Astrocyte of the cerebellum (primary cell): ENCODE measurements at places on chromosomes 4 and X.

DNA sequence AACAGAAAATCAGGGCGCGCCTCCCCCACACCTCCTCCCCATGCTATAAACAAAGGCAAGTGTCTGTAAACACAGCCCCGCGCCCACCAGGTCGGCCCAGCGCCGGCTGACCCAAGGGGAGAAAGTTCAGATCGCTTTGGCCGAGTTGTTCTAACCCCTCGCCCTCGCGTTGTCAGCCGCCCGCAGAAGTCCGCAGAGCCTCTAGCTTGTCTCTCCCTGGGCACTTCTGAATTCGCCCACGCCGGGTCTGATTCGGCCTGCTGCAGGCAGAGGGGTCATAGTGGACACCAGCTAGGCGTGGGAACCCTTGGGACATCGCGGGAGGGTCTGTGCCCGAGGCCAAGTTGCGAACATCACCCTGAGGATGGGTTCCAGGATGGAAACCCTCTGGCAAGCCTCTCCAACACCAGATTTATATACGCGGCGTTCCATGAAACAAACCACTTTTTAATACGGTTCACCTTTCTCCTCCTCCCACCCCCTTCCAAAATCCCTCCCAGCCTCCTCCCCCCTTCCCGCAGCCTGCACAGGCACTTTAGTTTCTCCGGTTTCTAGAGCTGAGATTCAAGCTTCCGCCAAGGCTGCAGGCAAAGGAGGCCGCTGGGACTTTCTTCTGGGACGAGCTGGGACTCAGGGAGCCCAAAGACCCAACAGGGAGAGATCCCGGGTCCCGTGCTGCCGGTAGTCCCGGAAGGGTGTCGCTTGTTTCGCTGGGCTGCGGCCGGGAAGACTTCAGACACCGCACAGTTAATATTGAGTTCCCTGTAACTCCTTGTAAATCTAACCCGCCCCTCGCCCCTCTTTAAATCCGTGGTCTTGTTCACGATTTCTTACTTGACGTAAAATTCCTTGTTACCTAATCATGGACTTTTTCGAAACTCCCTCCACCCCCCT, 4.7 kb downstream of the HAND2 start:
- no peak for DNase-seq

- no peak for DNase-seq
Measured at GRCh38 chr4:7186516-7187167, 5.7 kb upstream of the SORCS2 start.

DNA sequence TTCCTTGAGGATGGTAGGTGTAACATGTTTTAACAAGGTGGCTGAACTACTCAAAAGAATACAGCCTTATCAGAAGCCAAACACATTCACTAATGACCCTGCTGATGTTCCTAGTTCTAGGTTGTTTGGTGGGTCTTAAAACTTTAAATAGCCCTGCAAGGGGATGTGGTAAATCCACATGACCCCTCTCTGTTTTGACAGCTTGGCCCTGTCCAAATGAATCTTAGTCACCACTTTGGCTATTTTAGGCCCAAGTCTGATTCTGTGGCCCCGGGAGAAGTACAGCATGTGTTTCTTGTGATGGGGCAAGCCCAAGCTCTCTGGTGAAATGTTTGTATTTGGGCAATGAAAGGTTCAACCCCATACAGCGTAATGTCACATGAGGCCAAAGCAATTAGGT, 54.5 kb upstream of the GPR34 start:
- no peak for DNase-seq

GRCh38 chr4:138645289-138645688, 370.3 kb upstream of the NOCT start:
- DNase-seq: no peak

GRCh38 chrX:111876646-111877045, 665 bp downstream of the TRPC5OS start:
- no peak for DNase-seq

DNA sequence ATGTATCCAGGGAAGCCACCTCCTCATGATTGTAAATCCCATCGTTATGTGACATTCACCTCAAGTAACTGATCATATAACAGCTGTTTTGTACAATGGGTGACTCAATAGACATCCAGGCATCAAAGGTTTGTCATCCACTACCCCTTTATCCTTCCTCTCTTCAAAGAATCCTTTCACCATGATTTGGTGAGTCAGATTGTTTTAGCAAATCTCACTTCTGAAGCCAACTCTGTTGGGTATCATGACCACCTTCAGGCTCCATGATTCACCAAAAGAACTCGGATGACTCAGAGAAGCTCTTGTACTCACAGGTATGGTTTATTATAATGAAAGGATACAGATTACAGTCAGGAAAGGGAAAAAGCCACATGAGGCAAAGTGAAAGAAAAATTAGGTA, 132.1 kb downstream of the PWWP3B start:
- peak; percentile 33 for DNase-seq

- no peak for DNase-seq
Measured at GRCh38 chr4:126221282-126221681, 906.5 kb downstream of the FAT4 start.

DNA sequence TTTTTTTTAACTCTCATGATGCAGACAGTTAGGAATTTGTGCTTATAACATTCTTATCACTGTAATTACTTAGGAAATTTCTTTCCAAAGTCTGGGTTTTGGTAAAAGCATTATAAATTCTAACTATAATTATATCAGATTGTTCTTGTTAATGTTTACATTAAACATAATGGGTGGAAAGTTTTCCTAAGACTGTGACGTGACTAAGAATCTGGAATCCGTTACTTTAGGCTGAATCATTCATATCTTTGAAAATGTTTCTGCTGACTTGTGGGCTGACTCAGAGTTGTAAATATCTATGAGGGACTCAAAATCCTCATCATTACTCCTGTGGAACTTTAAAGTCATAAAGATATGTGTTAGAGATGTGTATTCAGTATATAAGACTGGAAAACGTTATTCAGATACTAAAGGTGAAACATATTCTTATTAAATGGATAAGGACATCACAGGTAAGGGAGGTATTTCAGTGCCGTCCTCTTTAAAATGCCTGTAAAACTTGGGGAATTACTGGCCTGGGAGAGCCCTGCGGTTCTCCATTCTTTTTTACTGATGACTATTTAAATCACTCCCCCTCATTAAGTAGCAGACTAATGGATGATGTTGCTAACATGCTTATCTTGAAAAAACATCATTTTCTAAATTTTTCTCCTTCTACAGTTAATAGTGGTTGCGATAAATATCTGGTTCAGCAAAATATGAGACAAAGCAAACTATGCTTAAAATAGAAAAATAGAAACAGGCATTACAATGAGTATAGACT, 159.0 kb downstream of the DCLK2 start:
- DNase-seq: peak; percentile 88
